ENCODE measurements at places on chromosomes 5 and 9.

DNA sequence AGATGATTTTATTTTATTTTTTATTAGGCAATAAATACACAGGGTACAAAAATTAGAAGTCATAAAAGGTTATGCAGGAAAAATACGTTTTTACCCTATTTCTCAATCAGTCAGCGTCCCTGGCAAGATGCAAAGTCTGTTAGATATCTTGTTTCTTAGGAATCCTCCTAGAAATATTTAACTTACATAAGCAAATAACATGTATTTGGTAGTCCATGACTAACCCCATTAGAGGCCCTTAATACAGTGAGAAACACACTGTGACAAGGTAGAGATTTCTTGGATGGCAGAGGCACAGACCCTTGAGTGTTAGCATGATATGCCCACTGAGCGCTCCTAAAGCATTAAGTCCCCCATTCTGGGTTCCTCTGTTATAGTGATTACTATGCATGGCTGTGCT, 121.2 kb upstream of the ADAMTSL1 start:
- DNase-seq, result no peak
- H3K4me3 ChIP-seq, result no peak overlapping the region
- H3K4me1 ChIP-seq, result no peaks in the 10 kb centered on the region
- no peak overlapping the region for H3K27ac ChIP-seq

DNA sequence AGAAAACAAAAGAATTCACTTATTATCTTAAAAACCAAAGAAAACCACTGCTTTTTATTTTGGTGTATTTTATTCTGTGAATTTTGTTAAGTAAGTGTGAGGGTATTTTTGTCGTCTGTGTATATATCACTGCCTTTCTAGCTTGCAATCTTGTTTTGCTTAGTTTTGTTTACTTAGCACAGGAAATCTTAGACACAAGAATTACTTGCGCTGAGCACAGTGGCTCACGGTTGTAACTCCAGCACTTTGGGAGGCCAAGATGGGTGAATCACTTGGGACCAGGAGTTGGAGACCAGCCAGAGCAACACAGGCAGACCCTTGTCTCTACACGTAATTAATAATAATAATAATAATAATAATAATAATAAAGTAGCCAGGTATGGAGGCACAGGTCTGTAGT, 230.3 kb downstream of the PAPPA start:
- DNase-seq, result no peak
- H3K27ac ChIP-seq, result no peak overlapping the region
- H3K4me3 ChIP-seq, result no peak overlapping the region
- H3K4me1 ChIP-seq, result no peaks in the 10 kb centered on the region

DNA sequence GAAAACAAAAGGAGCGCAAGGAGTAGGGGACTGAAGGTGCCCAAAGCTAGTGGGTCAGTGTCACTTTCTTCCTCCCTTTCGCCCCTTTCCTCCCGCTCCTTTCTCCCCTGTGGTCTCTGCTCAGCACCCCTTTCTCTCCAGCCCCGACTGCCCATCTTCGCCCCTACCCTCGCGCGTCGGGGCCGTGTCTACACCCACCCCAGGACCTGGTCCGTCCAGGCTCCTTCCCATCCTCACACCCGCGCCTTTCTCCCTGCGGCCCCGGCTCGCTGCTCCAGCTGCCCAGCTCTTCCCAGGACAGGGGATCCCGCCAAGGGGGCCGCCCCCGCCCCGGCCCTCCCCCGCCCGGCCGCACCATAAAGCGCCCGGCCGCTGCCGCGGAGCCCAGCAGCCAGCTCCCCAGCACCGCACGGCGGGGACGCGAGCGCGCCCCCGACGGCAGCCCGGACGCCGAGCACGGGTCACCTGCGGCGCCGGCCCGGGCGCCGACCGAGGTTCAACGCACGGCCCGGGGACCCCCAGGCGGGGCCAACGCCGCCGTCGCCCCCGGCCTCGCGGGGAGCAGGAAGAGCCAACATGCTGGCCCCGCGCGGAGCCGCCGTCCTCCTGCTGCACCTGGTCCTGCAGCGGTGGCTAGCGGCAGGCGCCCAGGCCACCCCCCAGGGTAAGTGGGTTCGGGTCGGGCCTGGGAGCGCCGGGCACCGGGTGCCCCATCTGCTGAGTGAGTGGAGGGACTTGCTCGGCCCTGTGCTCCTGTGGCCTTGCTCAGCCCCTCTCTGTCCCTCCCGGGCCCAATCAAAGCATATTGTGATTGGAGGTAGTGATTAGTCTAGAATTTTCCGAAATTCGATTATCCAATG, at the start of gene THBS4:
TSS of gene THBS4 (plus strand) at position 387 of the 860 bp plus-strand sequence. CDS start at position 577, 190 bp downstream.
- no peaks in the 10 kb centered on the region for H3K36me3 ChIP-seq
- no peak within 1 kb of the TSS for H3K4me3 ChIP-seq
- no peak within 1 kb of the TSS for H3K27ac ChIP-seq
- no peaks in the 10 kb centered on the region for H3K27me3 ChIP-seq
- DNase-seq, result no peak
- no peaks in the 10 kb centered on the region for H3K4me1 ChIP-seq

- H3K27ac ChIP-seq, result no peak overlapping the region
- no peaks in the 10 kb centered on the region for H3K36me3 ChIP-seq
- H3K4me1 ChIP-seq, result no peaks in the 10 kb centered on the region
- no peak overlapping the region for H3K4me3 ChIP-seq
- no peak for DNase-seq
Observed at GRCh38 chr5:98518754-98519153, 254.7 kb upstream of the RGMB start.

- no peaks in the 10 kb centered on the region for H3K36me3 ChIP-seq
- 0 out of 2 replicates have a peak, but pooled peaks cover 8% of the 10 kb centered on the region for H3K27me3 ChIP-seq
- no peak overlapping the region for H3K4me3 ChIP-seq
- no peak for DNase-seq
- no peak overlapping the region for H3K27ac ChIP-seq
Observed at GRCh38 chr5:156838961-156839360, 11.1 kb upstream of the PPP1R2B start.

DNA sequence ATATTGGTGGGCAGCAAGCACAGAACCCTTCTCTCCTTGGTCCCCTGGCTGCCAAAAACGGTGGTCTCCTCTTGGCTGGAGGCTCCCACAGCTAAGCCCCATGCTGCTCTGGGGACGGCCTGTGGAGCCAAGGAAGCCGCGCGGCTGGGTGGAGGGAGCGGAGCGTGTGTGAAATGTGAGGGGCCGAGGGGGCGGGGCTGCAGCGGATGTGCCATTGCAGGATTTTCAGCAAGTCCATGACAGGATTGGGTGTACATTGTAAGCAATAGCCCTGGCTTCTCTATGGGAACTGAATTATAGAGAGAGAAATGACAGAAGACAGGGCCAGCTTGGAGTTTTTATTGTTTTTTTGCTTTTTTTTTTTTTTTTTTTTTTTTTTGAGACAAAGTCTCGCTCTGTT, 336.5 kb downstream of the DIRAS2 start:
- no peaks in the 10 kb centered on the region for H3K4me1 ChIP-seq
- no peak overlapping the region for H3K4me3 ChIP-seq
- no peaks in the 10 kb centered on the region for H3K36me3 ChIP-seq
- DNase-seq, result no peak

- DNase-seq, result peak; percentile 65
- no peak overlapping the region for H3K27ac ChIP-seq
- no peaks in the 10 kb centered on the region for H3K36me3 ChIP-seq
- H3K4me1 ChIP-seq, result no peaks in the 10 kb centered on the region
Observed at GRCh38 chr5:179393078-179393477, 47.8 kb upstream of the ADAMTS2 start.

DNA sequence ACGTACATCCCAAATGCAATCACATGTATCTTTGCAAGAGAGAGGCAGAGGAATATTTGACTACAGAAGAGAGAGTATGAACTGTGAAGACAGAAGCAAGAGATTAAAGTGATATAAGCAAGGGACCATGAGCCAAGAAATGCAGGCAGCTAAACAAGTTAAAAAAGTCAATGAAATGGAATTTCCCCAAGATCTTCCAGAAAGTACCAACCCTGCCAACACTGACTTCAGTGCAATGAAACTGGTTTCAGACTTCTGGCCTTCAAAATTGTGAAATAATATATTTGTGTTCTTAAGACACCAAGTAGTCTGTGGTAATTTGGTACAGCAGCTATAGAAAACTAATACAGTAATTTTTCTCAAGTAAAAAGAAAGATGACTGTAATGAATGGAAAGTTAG, 20.9 kb downstream of the FOXI1 start:
- DNase-seq, result no peak
- H3K4me1 ChIP-seq, result no peaks in the 10 kb centered on the region
- no peak overlapping the region for H3K27ac ChIP-seq
- H3K4me3 ChIP-seq, result no peak overlapping the region

- no peaks in the 10 kb centered on the region for H3K27me3 ChIP-seq
- no peak overlapping the region for H3K4me3 ChIP-seq
- no peaks in the 10 kb centered on the region for H3K4me1 ChIP-seq
- H3K36me3 ChIP-seq, result no peaks in the 10 kb centered on the region
- no peak for DNase-seq
Observed at GRCh38 chr9:120610975-120611689, 31.2 kb upstream of the CDK5RAP2 start.

- H3K4me1 ChIP-seq, result no peaks in the 10 kb centered on the region
- H3K36me3 ChIP-seq, result no peaks in the 10 kb centered on the region
- no peak overlapping the region for H3K4me3 ChIP-seq
- H3K27me3 ChIP-seq, result no peaks in the 10 kb centered on the region
- no peak overlapping the region for H3K27ac ChIP-seq
Observed at GRCh38 chr5:108421713-108422112, 39.8 kb upstream of the FBXL17 start.

GRCh38 chr9:18606846-18607245, 132.9 kb downstream of the ADAMTSL1 start:
- H3K27me3 ChIP-seq, result no peaks in the 10 kb centered on the region
- H3K27ac ChIP-seq, result no peak overlapping the region
- H3K4me1 ChIP-seq, result no peaks in the 10 kb centered on the region
- H3K4me3 ChIP-seq, result no peak overlapping the region

GRCh38 chr9:14247577-14247976, 66.4 kb downstream of the NFIB start:
- H3K4me3 ChIP-seq, result no peak overlapping the region
- no peak overlapping the region for H3K27ac ChIP-seq
- peaks cover 12% of the 10 kb centered on the region for H3K4me1 ChIP-seq
- H3K27me3 ChIP-seq, result no peaks in the 10 kb centered on the region

GRCh38 chr5:144276034-144276822, 105.6 kb downstream of the KCTD16 start:
- 0 out of 2 replicates have a peak, but pooled peaks cover 9% of the 10 kb centered on the region for H3K27me3 ChIP-seq
- DNase-seq, result no peak
- no peaks in the 10 kb centered on the region for H3K4me1 ChIP-seq
- H3K27ac ChIP-seq, result no peak overlapping the region
- no peaks in the 10 kb centered on the region for H3K36me3 ChIP-seq
- H3K4me3 ChIP-seq, result no peak overlapping the region

GRCh38 chr5:9363026-9363425, 182.8 kb downstream of the SEMA5A start:
- H3K27me3 ChIP-seq, result no peaks in the 10 kb centered on the region
- H3K36me3 ChIP-seq, result no peaks in the 10 kb centered on the region
- no peak overlapping the region for H3K27ac ChIP-seq
- DNase-seq, result no peak
- H3K4me1 ChIP-seq, result no peaks in the 10 kb centered on the region

DNA sequence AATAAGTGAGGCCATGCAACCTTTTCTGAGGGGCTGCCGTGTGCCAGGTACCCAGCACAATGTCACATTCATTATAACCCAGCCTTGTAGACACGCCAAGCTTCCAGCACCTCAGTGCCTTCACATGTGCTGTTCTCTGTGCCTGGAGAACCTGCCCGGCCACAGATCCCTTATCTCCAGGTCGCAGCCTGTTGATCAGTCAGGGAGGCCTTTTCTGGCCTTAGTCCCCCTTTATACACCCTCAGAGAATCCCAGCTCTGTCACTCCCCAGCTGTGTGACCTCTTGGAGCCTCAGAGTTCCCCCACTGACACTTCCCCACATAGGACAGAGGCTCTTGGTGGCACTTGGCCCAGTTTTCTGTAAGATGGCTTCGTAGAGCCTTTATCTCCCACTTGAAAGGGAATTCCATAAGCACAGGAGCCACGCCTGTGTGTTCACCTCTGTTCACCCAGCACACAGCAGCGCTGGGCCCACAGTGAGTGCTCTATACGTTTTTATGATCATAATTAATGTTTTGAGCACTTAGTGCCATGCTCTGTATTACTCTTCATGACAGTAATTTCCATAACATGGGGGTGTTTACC, 38.7 kb downstream of the NEURL1B start:
- H3K36me3 ChIP-seq, result no peaks in the 10 kb centered on the region
- DNase-seq, result no peak
- no peak overlapping the region for H3K4me3 ChIP-seq

- DNase-seq, result no peak
- H3K4me3 ChIP-seq, result no peak overlapping the region
- no peaks in the 10 kb centered on the region for H3K4me1 ChIP-seq
- no peaks in the 10 kb centered on the region for H3K27me3 ChIP-seq
- H3K27ac ChIP-seq, result no peak overlapping the region
Observed at GRCh38 chr5:108459769-108460168, 77.9 kb upstream of the FBXL17 start.

GRCh38 chr5:126096442-126097006, 326.7 kb upstream of the GRAMD2B start:
- H3K4me1 ChIP-seq, result no peaks in the 10 kb centered on the region
- H3K27me3 ChIP-seq, result no peaks in the 10 kb centered on the region
- no peak overlapping the region for H3K4me3 ChIP-seq
- H3K27ac ChIP-seq, result no peak overlapping the region

DNA sequence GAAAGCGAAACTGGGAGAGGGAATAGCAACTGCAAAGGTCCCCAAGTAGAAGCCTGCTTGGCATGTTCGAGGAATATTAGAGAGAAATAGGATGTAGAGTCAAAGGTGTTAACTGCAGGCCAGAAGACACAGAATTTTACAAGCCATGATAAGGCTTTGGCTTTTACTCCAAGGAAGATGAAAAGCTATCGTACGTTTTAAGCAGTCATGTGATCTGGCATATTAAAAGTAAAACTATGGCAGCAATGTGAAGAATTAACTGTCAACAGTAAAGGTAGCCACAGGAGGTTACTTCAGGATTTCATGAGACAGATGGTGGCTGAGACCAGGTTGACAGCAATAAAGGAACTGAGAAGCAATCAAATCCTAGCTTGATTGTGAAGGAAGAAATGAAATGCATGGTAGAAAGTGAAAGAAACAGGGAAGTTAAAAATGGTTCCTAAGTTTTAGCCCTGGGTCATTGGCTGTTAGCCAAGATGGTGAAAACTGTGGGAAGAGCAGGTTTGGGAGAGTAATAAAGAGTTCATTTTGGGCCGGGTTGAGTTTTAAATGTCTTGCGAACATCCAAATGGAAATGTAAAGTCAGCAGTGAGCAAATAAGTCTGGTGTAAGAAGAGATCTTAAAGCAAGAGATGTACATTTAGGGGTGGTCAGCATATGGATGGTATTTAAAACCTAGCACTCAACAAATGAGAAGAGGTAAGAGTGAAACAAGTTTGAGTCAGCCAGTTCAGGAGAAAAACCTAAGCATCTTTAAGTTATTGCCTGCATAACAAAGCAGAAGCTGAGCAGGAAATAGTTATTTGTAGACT, 20.3 kb upstream of the TTC33 start:
- DNase-seq, result no peak
- no peak overlapping the region for H3K27ac ChIP-seq
- H3K36me3 ChIP-seq, result peaks cover 21% of the 10 kb centered on the region
- no peak overlapping the region for H3K4me3 ChIP-seq
- H3K4me1 ChIP-seq, result no peaks in the 10 kb centered on the region

- no peaks in the 10 kb centered on the region for H3K36me3 ChIP-seq
- DNase-seq, result no peak
- no peak overlapping the region for H3K4me3 ChIP-seq
- H3K27ac ChIP-seq, result no peak overlapping the region
Observed at GRCh38 chr5:178398901-178399700, 166.5 kb upstream of the PHYKPL start.
